ENCODE measurements at places on chromosomes 5 and 9. TPM values are rescaled to one million over a fixed set of nuclear protein-coding genes. Genes with fewer than 3 reads are reported as not detected.
A peak's percentile ranks its signal among the peaks of the same experiment; 100 is the strongest.

DNA sequence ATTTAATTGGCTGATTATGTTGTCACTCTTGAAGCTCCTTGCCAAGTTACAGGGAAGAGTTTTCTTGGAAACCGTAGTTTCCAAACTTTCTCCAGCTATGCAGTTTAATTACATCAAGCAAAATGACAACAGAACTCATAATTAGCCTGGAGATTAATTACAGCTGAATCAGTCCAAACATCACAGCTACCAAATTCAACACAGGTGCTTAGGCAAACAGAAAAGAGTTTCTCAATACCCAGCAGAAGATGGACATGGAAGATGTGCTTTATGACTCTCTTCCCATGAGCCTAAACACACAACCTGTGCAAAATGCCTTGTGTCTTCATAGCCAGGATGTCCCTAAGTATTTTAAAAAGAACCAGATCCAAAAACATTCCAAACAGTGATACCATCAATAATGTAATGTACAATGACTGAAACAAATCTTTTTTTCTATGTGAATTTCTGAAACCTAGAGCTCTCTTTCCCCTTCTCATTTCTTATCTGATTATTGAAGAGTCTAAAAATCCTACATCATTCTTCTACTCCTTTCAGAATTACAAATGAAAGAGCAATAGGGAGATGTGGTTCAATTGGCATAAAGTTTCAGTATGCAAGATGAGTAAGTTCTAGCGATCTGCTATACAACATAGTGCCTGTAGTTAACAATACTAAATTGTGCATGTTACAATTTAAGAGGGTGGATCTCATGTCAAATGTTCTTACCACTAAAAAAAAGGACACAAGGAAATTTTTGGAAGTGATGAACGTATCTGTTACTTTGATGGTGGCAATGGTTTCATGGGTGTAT, 124.3 kb downstream of the RASEF start:
- DNase-seq, result no peak

- peak; percentile 67 for DNase-seq
Observed at GRCh38 chr9:137453643-137454081, 5.5 kb downstream of the NSMF start.

DNA sequence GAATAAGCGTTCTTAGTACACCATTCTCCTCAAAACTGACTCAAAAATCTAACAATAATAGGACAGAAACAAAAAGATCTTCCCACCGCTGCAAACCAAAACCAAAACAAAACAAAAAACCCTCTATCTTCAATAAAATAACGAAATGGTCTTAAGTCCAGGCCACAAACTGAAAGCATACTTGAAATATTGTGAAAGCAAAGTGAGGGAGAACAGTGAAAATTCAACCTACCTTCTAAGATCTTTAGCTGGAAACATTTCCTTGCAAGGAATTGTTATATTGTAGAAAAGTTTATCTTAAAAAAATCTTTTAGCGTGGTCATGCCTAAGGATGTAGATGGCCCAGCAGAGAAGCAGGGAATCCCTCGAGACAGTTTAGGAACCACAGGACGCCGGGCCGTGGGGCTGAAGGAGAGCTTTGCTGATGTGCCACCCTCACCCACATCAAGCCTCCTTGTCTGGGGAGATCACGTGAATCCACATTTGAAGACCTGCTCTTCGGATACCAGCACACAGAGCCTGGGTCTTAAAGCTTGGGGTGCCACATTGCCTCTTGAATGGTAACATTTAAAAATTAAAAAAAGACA, 27.8 kb upstream of the LVRN start:
- no peak for DNase-seq

GRCh38 chr5:172145870-172146747, 41.9 kb downstream of the STK10 start:
- no peak for DNase-seq

DNA sequence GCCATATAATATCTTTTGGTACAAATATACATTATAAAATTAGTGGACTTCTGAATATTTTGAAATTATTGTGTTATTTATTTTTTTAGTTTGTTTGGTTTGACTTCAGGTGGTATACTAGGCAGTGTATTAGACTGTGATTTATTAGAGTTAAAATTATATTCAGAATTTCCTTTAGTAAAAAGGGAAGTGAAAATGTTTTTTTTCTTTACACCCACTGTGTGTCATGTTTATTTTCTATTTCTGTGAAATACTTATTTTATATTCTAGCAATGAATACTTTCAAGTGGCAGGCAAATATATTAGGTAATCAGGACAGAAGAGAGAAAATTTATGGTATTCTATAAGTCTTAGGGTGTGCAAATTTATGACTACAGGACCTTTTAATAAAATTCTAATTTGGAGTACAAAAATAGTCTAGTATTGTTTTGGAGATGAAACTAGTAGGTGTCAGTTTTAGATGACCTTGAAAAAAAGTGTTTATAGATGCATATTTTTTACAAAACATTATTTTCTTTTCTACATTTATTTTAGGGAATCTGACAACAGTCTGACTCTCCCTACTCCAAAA, 8.8 kb downstream of the CSNK1G3 start:
- no peak for DNase-seq

DNA sequence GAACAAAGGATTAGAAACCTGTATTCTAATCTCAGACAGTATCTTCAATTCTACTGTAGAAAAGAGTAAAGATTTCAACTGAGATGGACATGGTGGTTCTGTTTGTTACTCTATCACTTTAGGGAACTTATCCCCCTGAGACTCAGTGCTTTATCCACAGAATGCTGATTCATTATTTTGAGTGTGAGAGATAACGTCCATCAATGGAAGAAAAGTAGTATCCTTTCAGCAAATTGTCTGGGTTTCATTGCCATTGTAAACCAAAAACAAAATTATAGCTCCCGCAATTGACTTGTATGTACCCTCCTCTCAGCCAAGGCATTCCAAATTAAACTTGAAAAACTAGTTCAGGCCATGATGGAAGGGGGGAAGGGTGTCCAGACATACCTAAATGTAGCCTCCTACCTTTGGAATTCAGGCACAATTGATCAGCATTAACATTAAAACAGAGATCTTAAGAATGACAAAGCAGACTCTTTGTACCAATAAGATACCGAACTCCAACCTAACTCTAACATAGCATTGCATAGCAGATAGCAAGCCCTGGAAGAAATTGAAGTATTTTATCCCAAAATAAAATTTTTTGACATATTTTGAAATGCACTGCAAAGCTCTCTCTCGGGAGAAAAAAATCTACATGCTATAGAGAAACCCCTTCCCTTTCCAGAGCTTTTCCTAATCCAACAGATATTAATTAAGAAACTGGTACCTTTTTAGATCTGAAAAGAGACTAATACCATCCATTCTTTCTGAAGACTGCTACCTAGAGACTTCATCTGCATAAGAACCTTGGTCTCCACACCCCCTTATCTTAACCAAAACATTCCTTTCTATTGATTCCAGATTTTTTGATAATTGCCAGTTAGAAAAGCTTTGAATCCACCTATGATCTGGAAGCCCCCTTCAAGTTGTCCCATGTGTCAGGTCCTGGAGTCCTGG, 1055.7 kb downstream of the PTPRD start:
- DNase-seq, result no peak

GRCh38 chr5:153824909-153825308, 213.8 kb downstream of the FAM114A2 start:
- no peak for DNase-seq

DNA sequence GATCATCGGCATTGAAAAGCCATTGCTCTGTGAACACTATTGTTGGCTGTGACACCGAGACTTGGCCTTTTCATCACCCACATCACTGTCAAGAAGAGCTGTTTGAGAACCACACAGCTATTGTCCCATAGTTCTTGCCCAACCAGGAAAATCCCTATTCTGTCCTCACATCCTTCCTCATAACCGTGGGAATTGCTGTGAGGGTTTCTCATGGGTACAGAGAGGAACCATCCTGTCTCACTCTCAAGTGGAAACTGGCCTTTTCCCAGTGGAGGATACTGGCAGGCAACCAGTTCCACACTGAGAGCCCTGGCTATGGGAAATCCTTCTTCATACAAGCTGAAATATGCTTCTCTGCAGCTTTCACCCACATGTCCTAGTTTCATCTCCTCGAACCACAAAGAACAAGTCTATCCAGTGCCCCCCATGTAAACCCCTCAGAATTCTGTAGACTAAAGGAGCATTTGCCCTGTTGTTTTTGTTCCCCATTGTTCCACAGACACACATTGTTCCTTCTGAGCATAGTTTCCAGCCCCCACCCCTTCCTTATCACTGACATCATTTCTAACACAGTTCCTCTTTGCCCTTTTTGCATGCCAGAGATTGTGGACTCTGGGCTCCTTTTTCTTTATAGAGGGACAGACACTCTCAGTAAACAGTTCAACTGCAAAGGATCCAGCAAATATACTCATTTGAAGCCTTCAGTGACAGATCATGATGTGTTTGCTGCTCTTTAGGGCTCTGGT, 57.8 kb upstream of the C5orf46 start:
- DNase-seq, result no peak

GRCh38 chr5:82599692-82600091, 321.5 kb upstream of the RPS23 start:
- no peak for DNase-seq

DNA sequence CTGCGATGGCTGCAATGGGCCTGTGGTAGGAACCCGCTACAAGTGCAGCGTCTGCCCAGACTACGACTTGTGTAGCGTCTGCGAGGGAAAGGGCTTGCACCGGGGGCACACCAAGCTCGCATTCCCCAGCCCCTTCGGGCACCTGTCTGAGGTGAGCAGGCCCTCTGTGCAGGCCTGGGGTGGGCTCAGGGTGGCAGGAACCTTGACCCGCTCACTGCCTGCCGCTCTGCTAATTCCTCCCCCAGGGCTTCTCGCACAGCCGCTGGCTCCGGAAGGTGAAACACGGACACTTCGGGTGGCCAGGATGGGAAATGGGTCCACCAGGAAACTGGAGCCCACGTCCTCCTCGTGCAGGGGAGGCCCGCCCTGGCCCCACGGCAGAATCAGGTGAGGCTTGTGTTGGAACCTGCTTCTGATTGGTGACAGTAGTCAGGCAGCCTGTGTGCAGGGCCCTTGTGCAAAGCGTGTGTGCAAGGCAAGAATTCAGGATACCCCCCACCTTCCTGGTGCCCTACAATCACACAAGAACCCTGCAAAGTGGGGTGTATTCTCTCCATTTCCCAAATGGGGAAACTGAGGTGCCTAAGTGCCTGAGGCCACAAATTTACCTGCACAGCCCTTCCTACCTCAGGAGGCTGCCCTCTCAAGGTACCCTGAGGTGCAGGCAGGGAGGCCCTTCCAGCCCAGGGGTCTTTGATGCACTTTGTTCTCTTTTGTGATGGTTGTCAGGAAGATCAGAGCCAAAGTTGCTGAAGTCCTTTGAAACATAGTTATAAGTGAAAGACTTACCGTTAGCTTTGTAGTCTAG, 3.4 kb downstream of the SQSTM1 start:
- DNase-seq, result peak; percentile 9

- no peak for DNase-seq
Observed at GRCh38 chr9:100554935-100555401, 22.9 kb upstream of the CAVIN4 start.

GRCh38 chr9:8489835-8490234, 690.3 kb upstream of the DMAC1 start:
- no peak for DNase-seq

DNA sequence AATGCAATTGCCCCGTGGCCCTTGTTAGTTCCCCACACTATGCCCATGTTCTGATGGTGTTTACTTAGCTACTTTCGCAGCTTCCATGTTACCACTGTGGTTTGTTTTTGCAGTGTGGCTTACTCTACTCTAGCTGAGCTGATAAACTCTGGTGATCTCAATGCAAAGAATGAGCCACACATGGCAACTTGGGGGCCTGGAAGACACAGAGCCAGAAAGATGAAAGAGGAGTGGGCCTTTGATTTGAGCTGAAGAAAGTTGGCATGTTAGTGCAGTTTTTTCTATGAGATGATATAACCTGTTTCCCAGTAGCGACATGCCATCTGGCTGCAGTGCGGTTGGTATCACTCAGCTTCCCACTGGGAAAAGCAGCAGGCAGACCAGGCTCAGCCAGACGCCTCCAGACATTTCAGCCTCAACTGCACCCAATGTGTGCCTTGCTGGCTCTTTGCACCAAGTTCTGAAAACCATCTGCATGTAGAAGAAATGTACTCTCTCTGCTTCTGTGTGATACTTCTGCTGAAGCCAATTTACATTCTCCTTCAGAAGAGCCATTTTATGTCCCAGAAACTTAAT, 329.4 kb downstream of the ARHGEF28 start:
- no peak for DNase-seq

DNA sequence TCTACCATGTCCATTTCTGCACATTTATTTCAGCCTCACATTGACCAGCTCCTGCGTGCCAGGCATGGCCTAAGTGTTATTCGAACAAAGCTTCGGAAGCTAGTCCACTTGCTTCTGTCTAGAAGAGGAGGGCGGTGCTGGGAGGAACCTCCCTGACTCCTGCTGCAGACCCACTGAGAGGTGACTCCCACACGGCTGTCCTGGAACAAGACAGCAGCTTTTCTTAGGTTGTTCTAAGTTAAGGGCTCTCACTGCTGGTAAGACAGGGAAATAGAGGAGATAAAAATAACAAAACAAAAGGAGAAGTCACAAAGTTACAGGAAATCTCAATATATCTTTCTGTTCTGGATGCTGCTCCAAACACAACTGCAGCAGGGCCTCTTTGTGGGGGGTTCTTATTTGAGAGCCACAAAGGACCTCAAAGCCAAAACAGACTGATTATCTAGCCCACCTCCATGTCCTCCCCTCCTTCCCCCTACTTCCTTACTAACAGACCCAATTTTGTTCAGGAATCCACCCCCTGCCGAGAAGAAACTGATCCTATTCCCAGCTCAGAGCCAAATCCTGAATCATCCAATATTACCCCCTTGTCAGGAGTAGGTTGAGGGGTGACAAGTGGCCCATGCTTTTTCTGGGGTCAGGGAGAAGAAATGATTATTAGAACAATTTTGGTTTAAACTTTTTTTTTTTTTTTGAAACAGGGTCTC, 28.4 kb upstream of the KCNIP1 start:
- no peak for DNase-seq

DNA sequence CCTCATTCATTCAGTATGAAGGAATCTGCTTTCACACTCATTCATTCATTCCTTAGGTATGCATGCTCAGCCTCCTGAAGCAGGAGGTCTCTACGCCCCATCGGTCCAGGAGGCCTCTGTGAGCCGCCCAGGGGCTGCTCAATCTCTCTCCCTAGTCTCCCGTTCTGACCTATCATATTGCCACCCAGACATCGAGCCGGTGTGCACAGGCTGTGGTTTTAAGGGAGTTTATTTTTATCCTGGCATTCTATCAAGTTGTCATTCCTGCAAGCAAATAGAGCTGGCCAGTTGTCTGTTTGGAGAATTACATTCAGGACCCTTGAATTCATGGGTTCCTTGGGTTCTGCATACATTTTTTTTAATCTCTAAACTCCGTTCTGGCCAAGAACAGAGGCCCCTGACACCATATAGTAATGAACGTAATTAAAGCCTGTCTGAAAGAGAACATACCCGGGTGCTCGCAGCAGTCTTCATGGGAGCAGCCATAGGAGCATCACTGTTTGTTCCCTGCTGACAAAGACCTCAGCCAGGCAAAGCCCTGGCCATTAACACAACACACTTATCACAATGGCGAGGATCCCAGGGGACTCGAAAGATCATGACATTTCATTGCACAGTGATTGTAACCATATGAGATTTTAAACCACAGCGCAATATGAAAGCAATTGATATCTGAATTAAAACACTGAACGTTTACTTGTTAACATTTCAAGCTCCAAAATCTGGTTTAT, 80.9 kb downstream of the ADAMTS16 start:
- no peak for DNase-seq

- no peak for DNase-seq
Observed at GRCh38 chr5:132019337-132019736, 7.9 kb upstream of the ACSL6 start.

The GABRB2 gene
- total RNA-seq, result not detected

The C1QTNF2 gene
- not detected for total RNA-seq

The PCSK1 gene
- total RNA-seq, result not detected

The ADAMTS16 gene
- total RNA-seq, result not detected

The LPAR1 gene
- total RNA-seq, result not detected

The SARDH gene
- total RNA-seq, result 10.2 TPM
